ENCODE measurements at places on chromosomes 6 and 20.

DNA sequence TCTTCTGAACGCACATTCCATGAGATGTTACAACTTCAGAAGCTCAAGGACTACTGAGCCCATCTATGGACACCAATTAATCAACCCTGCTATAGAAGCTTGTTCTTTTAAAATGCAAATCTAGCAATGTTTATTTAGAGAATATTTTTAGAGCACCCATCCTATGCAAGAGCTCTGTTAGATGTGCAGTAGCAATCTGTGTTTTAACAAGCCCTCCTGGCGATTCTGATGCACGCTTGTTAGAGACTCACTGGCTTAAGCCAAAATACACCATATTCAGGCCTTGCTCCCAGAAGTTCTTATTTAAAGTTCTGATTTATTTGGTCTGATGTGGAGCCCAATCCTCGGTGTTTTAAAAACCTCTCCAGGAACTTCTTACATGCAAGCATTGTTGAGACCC, 21.1 kb upstream of the ARG1 start:
- no peak for DNase-seq

GRCh38 chr20:12750221-12750620, 258.6 kb upstream of the SPTLC3 start:
- DNase-seq = no peak

DNA sequence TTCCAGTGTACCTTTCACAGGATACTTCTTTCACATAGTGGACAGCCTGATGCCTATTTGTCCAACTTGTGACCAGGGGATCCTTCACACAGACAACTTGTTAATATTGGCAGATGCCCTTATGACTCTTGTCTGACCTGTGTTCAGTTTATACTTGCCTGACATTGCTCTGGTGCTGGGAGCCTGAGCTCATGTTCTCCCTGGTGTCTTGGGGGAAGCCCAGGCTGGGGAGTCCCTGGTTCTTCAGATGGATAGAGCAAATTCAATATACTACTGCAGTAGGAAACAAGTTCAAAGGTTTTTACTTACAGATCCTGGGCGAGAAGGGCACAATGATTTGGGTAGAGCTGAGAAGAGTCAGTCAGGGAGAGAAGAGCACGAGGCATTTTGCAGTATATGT, 76.1 kb downstream of the NKAIN2 start:
- no peak for DNase-seq

DNA sequence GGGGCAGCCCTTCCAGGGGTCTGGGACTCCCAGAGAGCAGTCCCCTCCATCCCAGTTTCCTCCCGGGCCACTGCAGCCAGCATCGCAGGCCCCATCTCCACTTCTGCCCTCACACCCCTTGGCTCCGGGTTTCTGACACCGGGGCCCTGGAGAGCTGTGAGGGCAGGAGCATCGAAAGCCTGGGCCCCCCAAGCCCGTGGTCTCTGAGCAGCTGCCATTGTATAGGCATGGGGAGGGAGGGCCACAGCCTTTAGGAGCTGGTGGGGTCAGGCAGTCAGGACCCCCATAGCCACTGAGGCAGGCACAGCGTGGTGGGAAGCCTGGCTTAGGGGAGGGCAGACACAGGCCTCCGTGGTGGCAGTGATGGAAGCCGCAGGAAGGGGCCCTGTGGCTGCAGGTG, 9.7 kb upstream of the GPSM3 start:
- DNase-seq = no peak

DNA sequence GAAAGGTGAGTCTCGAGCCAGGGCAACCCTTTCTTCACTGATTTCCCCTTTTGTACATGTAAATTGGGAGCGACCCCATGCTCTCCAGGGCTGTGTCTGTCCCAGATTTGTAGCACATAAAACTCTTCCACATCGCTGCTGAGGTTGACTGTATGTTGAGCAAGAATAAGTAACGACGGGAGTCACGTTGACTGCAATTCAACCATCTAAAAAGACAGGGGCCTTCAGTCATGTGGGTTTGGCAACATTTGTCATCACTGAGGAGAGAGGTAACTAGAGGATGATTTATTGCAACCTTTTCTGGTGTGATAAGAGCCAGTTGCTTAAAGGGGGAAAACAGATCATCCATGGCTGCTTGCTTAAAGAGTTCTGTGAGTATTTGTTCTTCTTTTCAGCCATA, 159.4 kb upstream of the SULF2 start:
- DNase-seq = no peak

- no peak for DNase-seq
Measured at GRCh38 chr6:127206531-127207095, 60.1 kb upstream of the RNF146 start.

GRCh38 chr6:79538106-79538971, 1.1 kb upstream of the LCA5 start:
- no peak for DNase-seq

- DNase-seq = no peak
Measured at GRCh38 chr6:167956491-167956890, 41.0 kb upstream of the KIF25 start.

DNA sequence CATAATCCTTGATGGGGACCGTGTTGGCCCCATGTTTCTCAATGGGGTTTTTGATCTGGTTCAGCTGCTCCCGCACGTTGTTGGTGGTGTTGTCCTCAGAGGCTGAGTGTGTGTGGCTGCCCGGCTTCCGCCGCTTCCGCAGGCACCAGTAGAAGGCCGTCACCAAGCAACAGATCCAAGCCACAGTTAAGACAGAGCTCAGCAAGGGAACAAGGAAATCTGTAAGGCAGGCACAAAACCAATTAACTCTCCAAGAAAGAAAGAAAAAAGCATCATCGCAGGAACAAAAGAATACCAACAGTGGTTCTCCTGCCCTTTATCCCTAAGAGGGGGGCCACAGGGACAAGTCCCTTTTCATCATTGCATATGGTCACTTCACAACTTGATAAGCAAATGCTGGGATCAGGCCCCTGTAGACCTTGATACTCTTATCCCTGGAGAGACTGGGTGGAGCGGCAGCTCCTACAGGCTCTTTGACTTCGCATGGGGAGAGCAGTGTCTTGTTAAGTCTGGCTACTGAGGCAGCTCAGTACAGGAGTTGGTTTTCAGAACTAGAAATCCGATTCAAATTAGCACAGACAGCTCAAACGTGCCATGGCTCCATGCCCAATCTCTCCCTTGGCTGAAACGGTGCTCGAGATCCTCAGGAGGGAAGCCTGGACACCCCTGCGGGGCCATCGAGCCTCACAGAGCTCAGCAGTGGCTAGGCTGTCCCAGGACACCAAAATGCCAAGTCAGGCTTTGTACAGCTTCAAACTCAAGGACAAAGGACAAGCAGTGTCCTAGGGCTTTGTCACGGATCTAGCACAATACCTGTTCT, 33.9 kb downstream of the JAG1 start:
- no peak for DNase-seq

GRCh38 chr6:22099231-22099630, 197.6 kb downstream of the PRL start:
- no peak for DNase-seq

DNA sequence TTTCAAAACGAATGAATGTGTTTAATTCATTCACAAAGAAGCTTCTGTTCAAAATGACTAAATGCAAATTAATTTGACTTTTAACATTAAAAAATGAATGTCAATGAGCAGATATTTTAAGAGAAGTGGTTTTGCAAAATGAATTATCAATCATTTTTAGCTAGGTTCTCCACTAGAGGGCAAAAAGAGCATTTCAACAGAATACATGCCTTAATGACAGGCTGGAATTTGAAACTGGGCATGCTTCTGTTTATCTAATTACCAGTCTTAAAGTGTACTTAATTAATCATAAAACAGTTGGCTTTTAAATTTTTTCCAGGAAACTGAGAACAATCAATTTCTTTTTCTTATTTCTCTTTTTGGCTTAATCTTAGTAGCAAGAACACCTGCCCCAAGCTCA, 63.8 kb upstream of the TINAG start:
- no peak for DNase-seq

DNA sequence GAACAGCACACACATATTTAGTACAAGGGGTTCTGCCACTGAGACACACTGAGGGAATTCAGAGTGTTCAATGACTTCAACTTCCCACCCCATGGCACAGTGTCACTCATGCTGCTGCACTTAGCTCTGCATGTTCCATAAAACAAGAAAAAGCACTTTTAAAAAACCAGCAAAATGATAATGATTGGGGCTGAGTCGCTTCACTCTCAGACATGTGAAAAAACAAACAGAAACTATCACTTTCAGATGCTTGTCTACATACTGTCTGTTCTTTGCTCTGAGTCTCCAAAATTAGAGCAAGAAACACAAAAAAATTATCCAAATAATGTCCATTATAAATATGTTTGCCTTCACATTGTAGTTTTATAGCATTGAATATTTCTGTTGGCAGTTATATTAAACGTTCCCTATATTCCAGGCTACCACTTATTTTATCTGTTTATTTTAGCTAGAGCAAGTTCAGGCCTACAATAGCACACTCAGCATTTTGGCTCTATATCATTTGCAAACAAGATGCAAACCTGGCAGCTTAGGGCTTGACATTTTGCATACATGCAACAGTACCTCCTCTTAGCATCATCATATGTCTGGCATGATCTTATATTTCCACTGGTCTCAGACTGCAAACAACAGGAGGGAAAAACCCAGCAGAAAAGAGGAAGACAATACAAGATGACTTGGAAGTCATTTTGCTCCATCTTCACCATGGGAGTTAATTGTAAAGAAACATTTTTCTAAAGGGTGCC, 398.8 kb downstream of the HACE1 start:
- no peak for DNase-seq

GRCh38 chr6:25050356-25050755, 114.6 kb upstream of the RIPOR2 start:
- peak; percentile 52 for DNase-seq

DNA sequence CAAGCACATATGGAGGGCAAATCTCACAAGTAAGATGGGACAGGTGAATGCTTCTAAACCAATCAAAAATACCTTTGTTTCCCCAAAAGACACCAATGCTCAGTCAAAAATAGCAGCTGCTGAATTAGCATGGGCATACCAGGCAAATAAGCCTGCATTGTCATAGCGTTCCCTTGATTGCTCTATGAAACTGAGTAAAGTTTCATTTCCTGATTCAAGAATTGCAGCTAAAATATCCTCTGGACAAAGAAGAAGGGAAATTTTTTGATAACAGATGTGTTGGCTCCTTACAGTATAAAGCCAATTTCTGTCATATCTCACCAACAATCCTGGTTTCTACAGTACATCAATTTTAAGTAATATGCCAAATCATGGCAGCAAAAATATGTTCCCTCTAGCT, 3.3 kb upstream of the TMEM14A start:
- no peak for DNase-seq

DNA sequence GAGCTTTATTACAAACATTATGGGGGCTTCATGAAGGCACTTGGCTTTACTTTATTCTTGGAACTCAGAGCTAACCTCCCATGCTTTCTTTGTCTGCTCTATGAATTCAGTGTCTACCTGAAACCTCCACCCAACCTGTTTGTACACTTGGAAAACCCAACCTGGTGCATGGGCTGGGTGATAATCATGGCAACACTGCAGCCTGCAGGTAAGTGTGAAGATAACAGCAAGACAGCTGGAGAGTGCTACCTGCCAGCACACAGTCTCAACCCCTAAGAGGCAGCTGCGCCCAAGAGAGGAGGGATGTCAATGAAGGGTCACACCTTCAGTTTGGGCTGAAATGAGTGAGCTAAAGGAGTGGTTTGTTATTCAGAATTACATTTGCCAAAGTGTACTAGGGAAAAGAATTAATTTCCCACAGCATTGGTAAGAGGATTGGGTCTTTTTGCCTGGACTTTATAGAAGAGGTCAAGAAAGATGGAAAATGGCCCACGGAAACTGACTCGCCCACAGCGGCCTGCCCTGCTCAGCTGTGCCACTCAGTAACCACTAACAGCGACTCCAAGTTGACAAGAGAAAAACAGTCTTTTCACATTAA, 24.4 kb downstream of the FOXQ1 start:
- DNase-seq = no peak

DNA sequence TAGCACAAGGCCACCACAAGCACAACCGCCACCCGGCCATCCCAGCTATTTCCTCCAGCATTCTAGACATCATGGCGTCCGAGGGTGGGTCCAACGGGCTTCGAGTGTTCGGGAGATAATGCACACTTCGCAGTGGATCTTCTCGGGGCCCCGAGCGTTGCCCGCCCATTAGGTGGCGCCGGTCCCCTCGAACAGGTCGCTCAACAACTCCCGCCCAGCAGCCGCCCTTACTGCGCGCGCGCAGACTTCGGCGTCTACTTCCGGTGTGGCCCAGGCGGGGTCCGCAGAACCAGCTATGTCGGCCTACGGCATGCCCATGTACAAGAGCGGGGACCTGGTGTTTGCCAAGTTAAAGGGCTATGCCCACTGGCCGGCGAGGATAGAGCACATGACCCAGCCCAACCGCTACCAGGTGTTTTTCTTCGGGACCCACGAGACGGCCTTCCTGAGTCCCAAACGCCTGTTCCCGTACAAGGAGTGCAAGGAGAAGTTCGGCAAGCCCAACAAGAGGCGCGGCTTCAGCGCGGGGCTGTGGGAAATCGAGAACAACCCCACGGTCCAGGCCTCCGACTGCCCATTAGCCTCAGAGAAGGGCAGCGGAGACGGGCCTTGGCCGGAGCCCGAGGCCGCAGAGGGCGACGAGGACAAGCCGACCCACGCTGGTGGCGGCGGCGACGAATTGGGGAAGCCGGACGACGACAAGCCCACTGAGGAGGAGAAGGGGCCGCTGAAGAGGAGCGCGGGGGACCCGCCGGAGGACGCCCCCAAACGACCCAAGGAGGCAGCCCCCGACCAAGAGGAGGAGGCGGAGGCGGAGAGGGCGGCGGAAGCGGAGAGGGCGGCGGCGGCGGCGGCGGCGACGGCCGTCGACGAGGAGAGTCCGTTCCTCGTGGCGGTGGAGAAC, at the start of gene HDGFL1:
Gene HDGFL1, plus strand, starts transcription at position 286 of the 904 bp plus-strand sequence. Its CDS starts 10 bp downstream, at position 296.
- DNase-seq = no peak

DNA sequence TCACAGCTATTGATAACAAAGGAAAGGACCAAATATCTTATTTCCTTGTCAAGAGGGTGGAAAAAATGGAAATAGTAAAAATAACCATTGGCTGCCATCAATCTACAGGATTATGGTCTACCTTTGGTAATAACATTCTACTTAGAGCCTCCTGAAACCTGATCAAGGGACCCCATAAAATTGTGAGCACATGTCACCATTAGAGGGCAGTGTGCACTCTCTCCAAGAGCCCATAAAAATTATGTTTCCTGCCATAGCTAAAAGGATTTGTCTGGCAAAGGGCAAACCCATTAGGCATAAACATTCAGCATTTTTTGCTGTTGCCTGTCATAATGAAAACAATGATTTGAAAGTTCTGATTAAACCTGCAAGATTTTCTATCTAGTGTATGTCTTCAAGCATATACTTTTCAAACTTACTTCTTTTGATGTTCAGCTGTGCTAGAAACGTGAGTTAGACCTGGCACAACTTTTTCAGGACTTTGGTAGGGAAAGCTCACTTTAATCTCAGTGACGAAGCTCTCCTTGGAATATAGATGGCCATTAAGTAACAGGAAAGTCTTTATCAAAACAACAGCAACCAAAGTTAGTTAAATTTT, 120.7 kb upstream of the ZFP64 start:
- DNase-seq = peak; percentile 5

Data from AG09319 (cell line).